ENCODE measurements at places on chromosomes 4 and X.

DNA sequence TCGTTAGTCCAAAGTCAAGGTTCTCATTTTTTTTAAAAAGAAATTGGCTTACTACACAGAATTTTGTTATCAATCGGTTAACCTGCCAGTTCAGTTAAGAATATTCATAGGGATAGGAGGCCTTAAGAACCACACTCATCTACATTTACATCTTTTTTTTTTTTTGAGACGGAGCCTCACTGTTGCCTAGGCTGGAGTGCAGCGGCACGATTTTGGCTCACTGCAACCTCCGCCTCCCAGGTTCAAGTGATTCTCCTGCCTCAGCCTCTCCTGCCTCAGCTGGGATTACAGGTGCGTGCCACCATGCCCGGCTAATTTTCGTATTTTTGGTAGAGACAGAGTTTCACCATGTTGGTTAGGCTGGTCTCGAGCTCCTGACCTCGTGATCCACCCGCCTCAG, 33.7 kb downstream of the ABCE1 start:
- no peak for DNase-seq

- DNase-seq, result no peak
These were observed 56.1 kb downstream of the FAM193A start for GRCh38 chr4:2592572-2592971.

- no peak for DNase-seq
These were observed 68.6 kb upstream of the QRFPR start for GRCh38 chr4:121449416-121449815.

DNA sequence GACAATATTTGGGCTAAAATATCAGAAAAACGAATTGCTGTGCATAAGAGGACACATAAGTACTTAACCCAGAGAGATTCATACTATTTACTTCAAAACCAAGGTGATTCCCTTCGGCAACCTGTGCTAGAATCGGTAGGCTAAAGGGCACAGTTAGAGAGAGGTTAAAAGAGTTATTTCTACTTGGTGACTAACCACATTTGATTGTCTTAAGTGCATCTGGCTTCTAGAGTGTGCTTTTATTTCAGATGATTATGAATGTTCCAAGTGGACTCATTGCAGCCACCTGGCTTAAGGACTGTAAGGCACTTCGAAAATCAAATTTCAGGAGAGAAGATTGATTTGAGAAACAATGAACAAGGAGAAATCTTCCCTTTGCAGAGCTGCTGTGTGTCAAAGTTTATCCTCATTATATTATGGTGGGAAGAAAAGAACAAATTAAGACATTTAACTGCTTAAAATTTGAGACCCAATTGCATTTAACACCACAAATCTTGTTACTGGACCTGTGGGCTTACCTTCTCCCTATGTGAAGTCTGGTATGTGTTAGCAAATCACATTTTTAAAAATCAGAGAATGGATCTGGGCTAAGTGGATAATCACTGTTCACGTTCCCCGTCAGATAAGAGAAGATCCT, 34.0 kb downstream of the PHOX2B start:
- no peak for DNase-seq

DNA sequence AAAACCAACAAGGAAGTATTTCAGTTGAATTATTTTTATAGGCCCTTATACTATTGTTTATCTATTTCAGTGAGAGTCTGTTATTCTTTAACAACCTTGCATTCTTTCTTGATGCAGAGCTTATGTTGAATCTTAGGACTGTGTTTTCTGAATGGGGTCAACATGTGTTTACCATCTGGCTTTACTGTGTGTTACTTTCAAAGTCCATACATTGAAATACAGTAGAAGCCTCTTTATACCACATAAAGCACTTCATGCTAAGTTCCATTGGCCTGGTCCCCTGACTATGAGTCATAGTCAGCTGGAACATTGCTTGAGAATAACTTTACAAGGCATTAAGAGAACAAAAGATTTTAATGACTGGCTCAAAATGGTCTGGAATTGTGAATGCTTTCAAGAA, 152.6 kb downstream of the GASK1B start:
- no peak for DNase-seq

- no peak for DNase-seq
These were observed 247.3 kb downstream of the PARM1 start for GRCh38 chr4:75180217-75180616.

GRCh38 chr4:168092176-168092712, at the start of gene ANXA10:
Gene ANXA10, plus strand, starts transcription at chr4:168092537. Its CDS starts 164 bp downstream, at chr4:168092701.
- DNase-seq, result no peak

GRCh38 chrX:54180403-54180802, 2.7 kb downstream of the FAM120C start:
- no peak for DNase-seq

- no peak for DNase-seq
These were observed 145.9 kb downstream of the PPA2 start for GRCh38 chr4:105327956-105328355.

GRCh38 chr4:15349965-15350364, 77.9 kb upstream of the C1QTNF7 start:
- no peak for DNase-seq

DNA sequence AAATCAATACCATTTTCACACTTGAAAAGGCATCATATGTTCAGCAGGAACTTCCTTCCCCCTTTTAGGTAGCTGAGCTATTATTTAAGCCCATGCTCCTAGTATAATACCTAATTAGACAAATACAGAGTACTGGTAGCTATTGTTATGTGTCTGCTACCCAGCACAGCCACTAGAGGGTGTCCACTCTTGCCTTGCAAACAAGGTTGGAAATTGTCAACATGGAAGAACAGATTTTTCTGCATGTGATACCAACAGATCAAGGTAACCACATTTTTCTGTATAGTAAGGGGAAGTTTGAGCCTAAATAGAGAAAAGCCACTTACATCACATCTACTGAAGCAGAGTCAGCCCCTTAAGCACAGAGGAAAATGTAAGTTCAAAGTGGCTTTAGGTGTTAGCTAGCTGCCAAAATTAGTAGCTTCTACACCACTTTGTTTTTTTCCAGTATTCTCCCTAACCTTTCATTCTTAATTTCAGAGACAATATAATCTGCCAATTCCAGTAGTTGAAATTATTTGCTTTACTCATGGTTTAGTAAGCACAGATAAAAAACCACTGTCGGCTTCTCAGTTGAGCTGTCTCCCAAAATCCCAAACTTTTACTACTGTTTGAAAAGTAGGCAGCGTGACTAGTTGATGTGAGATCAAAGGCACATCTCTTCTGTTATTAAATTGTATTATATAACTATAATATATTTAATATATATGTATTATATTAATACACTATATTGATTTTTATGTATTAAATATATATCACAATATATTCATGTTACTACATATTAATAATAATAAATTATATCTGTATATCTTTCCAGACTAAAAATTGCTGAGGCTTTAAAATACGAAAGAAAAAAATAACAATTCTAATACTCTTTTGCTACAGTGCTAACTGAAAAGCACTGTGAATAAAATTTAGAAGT, 38.2 kb downstream of the EDNRA start:
- peak; percentile 53 for DNase-seq

DNA sequence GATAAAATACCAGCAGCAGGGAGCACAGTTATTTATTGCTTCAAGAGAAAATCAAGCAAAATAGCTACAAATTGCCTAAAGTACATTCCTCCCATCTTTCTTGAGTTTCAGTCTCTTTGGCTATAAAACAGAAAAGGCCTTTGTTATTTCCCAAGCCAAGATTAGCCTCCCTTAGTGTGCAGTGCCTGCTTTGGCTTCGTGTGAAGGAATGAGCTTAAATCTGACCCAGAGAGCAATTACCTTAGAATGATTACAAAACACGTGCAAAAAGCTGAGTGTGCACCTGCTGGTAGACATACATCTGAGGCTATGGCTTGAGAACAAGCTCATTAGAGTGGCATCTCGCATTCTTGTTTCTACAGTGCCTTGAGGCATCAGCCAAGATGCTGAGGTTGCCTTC, 250.8 kb downstream of the C4orf33 start:
- DNase-seq, result no peak

GRCh38 chr4:75745161-75745560, 20.8 kb downstream of the USO1 start:
- no peak for DNase-seq

- no peak for DNase-seq
These were observed 155.1 kb downstream of the SHROOM3 start for GRCh38 chr4:76589872-76590797.

GRCh38 chr4:152229782-152230289, 306.1 kb downstream of the FBXW7 start:
- DNase-seq, result no peak

DNA sequence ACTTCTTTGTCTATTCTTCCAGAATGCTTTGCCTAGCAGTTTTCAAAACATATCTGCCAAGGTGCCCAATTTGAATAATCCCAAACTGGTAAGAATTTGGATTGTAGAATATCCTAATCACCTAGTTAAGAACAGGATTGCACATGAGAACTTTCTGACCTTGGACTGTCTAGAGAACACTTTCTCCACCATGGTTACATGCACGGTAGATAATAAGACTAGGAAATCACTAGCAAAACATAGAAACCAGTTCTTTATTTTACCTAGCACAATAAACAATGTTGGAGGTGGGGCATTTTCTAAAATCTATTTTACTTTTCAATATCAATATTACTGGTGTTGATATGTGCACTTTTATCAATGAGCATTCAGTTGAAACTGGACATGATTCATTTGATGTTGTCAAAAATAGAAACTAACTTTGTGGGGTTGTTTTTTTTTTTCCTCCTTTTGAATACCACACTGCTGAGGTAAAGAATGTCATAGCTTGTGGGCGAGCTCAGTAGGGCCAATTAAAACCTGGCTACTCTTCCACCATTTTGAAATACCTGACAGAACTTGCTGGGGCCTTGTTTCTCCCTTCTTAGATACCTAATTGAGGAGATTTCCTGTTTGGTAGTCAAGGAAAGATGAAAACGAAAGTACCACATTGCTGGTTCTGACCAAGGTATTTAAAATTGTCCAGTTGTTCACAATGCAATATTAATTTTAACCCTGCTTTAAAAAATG, 10.4 kb downstream of the MID1IP1 start:
- DNase-seq, result no peak

GRCh38 chr4:61200187-61200915, at the start of gene ADGRL3:
Gene ADGRL3, plus strand, starts transcription at chr4:61200326.
- no peak for DNase-seq

DNA sequence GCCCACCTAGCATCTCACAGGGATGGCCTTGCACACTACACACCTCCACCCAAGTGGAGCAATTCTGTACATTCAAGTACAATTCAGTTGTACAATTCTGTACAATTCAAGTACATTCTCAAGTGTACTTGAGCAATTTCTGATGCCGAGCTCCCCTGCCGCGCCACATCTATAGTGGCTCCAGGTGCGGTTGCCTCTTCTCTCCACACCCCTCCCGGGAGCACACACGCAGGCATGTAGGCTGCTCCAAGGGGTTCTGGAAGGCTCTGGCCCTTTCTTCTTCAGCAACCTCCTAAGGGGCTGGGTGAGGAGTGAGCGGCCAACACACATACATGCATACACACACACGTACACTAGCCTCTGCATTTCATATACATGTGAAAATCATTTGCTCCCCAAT, 18.9 kb upstream of the DUSP9 start:
- no peak for DNase-seq

DNA sequence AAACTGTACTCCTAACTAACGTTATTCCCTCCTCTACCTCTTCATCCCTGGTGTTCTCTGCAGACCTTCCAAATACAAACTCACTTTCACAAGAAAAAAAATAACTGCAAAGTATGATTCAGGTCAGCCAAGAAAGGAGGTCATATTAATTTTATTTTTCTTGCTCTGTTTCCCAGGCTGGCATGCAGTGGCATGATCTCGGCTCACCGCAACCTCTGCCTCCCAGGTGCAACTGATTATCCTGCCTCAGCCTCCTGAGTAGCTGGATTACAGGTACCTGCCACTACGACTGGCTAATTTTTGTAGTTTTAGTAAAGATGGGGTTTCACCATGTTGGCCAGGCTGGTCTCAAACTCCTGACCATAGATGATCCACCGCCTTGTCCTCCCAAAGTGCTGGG, 156.6 kb downstream of the CHIC2 start:
- DNase-seq, result no peak

DNA sequence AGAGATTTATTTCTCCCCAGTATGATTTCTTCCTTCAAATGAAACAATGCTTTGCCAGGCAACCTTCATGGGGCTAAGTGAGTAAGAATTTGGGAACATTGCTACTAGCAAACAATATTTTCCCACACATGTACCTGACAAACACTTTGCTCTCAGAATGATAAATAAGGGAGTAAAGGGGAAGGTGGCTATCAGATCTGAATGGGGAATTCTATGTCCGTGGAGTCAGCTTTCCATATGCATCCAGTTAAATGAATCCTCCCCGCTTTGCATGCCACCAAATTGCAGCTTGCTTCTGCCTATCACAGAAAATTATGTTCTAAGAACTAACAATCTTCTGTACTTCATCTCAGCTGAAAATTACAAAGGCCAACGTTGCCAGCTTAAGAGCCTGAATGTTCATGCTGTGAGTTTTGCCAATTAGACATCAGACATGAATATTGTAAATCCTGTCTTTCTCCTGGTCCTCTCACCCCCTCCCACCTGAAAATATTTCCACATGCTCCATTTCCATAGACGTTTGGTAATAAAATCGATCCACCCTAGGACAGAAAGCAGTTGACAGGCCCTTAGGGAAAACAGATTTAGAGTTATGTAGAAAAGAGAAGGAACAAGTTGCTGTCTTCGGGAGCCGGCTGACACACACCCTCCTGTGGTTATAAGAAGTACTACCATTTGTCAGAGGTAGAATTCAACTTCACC, 6.3 kb downstream of the MEPE start:
- DNase-seq, result no peak

- no peak for DNase-seq
These were observed 220.3 kb downstream of the KCNIP4 start for GRCh38 chr4:21728304-21728703.

- peak; percentile 92 for DNase-seq
These were observed at the start of gene CDKL2 for GRCh38 chr4:75630174-75630936. Gene CDKL2, minus strand, starts transcription at chr4:75630528. Its CDS starts 4,540 bp downstream, at chr4:75625988.

DNA sequence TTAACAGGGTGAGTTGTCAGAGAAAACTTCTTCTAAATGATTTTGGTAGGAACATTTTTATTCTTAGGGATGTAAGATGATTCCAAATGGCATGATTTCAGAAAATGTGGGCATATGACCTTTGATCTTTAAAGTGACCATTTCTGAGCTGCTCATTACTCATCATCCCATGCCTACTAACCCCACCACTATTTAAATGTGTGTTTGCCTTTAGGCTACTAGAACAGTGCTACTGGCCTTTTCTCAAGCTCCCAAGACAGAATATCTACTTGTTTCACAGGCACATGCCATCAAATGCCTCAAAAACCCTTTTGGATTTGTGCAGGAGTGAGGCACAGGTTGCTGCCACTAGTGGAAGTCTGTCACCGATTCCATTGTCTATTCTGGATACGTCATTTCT, 428.2 kb downstream of the ADAM29 start:
- no peak for DNase-seq

- DNase-seq, result no peak
These were observed 559.6 kb upstream of the AMOT start for GRCh38 chrX:113400193-113400704.

Data from activated CD4-positive, alpha-beta T cell treated with anti-CD3 and anti-CD28 coated beads, Interleukin-2, amount 50 U/mL, for 48 hours (primary cell).